ENCODE measurements at places on chromosomes 3 and 15.

- peak; percentile 98 for DNase-seq
Observed at GRCh38 chr15:31236184-31237042, 90.2 kb upstream of the KLF13 start.

- no peak for DNase-seq
Observed at GRCh38 chr15:68126396-68126795, 72.3 kb downstream of the PIAS1 start.

DNA sequence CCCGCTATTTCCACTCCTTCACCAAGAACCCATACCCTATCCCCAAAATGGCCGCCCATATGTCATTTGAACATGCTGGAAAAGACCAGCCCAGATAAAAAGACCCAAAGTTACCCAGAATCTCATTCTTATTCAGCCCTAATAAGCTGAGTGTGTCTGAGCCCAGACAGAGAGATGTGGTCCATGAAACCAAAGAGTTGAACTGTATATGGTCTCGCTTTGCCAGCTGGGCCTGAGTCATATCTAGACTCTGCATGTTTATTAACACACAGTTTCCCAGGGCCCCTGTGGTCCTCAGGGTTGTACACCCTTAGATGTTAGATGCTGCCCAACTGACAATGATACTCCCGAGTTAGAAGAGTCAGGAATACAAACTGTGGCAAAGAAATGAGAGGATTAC lies 201.9 kb upstream of the STRIT1 start:
- DNase-seq, result no peak

DNA sequence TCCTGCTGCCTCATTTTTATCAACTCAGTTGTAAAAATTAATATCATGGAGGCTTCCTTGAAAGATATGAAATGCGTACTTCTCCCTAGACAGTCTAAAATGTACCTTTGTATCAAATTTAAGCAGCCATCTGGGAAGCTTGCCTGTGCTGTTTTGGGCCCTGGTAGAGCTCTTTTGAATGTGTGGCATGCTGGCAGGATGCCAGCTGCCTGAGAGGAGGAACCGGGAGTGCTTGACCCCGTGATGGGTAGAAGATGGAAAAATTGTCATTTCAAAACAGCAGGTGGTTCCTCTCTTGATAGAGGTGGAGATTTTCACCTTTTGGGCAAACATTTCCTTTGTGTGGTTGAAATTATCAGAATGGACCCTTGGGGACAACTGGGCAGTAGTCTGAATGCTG lies 245.3 kb downstream of the RPLP1 start:
- no peak for DNase-seq

- DNase-seq, result no peak
Observed at GRCh38 chr3:144265542-144266100, 294.0 kb downstream of the DIPK2A start.

DNA sequence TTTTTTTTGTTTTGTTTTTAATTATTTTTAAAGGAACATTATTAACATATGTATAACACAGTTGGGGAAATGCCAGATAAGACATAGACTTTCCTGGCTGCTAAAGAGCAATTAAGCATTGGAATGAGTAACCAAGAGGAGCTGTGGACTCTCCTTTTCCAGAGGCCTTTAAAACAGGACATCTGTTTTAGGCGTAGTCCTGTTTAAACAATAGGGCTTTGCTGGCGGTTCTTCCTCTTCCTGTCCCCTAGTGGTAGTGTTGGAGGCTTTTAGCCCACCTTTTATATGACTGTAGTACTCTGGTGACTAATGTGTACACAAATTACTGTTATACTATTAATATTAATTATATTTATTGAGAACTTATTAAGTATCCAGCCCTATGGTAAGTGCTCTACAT lies 81.9 kb downstream of the PPARG start:
- no peak for DNase-seq

DNA sequence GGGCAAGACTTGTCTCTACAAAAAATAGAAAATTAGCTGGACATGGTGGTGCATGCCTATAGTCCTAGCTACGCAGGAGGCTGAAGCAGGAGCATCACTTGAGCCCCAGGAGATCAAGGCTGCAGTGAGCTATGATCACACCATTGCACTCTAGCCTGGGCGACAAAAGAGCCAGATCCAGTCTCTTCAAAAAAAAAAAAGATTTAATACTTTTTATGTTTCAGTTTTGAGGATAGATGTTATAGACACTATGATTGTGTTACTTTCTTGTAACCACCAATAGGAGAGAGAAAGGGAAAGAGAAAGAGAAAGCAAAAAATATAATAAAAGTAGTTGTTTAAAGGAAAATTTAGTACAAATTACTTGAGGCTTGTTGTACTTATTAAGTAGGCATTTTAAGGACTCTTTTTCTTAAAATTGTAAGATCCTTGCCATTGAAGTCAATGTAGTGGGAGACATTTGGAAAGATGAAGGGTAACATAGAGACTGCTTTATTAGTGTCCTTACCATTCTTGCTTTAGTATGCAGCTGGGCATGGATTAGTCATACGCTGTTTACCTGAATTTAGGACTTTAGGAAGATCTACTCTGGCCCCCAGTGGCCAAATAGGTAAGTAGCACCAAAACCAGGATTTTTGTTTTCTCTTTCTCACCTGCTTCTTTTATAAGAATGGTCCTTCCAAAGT lies 35.1 kb upstream of the ZDHHC23 start:
- peak; percentile 62 for DNase-seq

DNA sequence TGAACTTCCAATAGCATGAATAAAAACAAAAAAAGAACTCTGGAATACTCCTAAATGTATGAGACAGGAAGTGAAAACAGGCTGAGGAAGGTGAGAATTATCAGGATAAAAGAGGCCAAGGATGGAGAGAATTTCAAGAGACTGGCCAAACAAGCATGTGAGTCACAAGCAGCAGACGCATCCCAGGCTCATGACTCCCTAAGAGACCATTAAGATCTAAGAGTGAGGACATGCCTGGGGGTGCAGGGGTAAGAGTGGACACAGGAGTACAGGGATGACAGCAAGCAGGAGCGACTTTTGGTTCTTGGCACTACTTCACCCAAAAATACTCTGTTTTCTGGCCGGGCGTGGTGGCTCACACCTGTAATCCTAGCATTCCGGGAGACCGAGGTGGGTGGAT lies 7.1 kb downstream of the SCAMP2 start:
- peak; percentile 85 for DNase-seq

GRCh38 chr3:55402886-55403609 lies 84.1 kb downstream of the WNT5A start:
- DNase-seq, result no peak

GRCh38 chr15:41494190-41494921 lies 682 bp downstream of the ITPKA start:
- no peak for DNase-seq

DNA sequence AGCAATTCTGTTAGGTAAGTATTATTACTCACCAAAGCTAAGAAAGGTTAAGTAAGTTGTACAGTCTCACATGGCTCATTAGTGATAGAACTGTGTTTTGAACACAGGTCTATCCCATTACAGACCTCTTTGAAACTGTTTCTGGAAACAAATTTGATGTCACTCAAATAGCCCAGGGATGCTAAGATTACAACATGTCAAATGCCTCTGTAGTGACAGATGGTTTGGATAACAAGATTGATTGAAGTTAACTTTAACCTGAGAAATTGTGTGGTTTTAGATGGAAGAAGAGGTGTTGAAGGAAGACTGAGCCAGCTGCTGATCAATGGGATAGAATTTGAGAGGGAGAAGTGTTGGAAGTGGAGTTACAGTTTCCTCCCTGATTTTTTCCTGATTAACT lies 72.5 kb downstream of the SYN2 start:
- DNase-seq, result no peak

DNA sequence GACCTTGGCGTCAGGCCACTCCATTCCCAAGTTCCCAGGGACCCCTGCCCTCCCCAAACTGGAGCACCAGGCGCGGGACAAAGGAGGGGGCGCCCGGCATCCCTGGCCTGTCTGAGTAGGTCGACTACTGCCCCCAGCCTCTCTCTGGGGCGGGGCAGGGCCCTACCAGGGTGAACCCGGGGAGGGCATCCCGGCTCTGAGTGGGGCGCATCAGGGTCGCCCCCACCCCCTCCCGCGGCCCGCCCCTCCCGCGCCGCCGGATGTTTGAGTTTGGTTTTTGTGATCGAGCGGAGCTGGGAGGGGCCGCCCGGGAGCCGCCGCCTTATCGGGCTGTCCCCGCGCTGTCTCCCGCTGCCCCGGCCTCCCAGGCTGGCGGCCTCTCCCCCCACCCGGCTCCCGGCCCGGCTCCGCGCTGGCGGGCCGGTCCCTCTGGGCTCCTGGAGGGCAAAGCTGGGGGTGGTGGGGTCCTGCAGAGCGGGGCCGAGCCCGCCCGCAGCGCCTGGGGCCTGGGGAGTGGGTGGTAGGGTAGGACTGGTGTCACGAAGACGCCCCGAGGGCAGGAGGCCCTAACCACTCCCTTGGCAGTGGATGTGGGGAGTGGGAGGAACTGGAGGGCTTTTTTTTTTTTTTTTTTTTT lies 47.2 kb upstream of the SMAD6 start:
- DNase-seq, result no peak

DNA sequence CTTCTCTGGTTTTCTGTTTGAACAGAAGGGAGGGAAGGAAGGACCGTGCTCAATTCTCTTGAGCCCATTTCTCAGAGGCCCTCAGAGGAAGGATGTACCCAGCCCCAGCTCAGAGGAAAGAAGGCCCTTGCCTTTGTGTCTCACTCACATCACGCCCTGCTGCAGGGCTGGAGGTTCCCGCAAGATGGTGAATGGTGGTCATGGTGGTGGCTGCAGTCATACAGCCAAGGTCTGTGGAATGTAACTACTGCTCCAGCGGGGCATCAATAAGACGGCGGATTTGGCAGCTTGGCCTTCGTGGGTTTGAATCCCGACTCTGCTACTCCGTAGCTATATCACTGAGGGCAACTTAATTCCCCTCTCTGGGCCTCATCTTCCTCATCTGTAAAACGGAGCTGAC lies 62.9 kb downstream of the SLC6A1 start:
- DNase-seq, result no peak

- no peak for DNase-seq
Observed at GRCh38 chr3:46999516-47000197, 20.2 kb downstream of the NBEAL2 start.

GRCh38 chr15:89041507-89041906 lies 46.7 kb upstream of the ABHD2 start:
- DNase-seq, result no peak

GRCh38 chr3:189146848-189147247 lies 24.9 kb upstream of the TPRG1 start:
- no peak for DNase-seq

DNA sequence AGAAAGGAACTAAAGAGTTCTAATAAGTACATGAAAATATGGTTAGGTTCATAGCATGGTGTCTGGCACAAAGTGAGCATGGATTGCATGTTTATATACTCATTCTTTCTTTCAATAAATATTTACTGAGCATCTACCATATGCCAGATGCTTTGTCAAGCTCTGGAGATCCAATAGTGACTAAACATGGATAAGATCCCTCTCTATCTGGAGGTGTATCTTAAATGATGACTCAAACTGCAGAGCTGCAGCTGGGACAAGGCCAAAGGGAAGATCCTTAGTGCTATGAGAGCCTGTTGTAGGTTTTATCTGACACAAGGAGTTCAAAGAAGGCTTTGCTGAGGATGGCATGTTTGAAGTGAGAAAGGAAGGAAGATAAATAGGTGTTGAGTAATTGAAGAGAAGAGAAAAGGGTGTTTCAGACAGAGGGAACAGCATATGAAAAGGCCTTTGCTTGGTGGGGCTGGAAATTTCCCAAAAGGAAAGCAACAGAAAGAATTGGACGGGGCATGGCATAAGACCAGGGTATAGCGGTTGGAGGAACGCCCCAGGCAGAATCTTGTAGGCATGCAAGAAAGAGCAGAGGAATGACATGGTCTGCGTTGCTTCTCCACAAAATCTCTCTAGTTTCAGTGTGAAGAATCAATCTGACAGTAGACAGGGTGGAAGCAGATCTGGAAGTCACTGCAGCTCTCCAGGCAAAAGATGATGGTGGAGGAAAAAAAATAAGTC lies 239.9 kb upstream of the LRTM1 start:
- DNase-seq, result peak; percentile 86

DNA sequence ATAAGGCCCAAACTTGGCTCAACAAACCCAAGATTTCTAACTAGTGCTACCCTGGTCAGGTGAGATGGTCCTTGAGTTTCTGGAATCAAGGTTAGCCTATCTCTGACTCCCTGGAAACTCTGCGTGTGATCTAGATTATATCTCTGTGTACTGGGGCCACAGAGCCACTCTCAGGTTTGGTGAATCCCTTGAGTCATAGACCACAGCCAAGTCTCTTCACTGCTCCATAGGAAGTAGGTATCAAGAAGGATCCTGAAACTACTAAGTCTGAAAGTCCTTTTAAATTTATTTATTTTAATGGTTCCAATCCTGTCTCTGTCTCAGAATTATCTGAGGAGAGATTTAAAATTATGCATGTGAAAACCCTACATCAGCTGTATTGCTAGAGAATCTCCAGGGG lies 99.1 kb downstream of the TUSC7 start:
- no peak for DNase-seq

DNA sequence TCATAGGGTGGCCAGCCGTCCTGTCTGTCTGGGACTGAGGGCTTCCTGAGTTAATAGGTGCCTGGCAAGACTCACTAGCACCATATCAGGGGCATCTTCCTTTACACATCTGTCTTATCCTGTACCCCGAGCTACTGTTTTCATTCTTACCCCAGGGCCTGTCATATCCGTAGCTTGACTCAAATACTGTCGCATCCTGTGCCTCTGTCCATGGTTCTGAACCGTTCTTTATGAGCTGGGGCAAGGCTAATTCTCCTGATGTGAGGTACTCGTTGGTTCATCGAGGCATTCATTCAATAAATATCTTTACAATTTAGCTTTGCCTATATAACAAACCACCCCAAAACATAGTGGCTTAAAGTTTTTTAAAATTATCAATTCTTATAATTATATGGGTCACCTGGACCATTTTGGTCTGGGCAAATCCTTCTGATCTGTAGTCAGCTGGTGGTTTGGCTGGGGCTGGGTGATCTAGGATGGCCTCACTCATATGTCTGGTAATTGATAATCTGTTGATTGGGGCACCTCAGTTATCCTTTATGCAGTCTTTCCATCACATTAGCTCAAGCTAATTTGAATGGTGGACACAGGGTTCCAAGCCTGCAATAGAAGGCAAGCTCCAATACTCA lies 121.2 kb downstream of the TLE3 start:
- peak; percentile 38 for DNase-seq

Data from amniotic epithelial cell (primary cell).